Karpas-422 (cell line): ENCODE measurements at places on chromosomes 1 and 21. TPM values are rescaled to one million over a fixed set of nuclear protein-coding genes. Genes with fewer than 3 reads are reported as not detected.

GRCh38 chr1:92218559-92218958 is 844 bp downstream of the C1orf146 start:
- no peaks in the 10 kb centered on the region for H3K4me1 ChIP-seq
- no peaks in the 10 kb centered on the region for H3K36me3 ChIP-seq
- no peak for DNase-seq
- no peak overlapping the region for H3K4me3 ChIP-seq

GRCh38 chr1:160519642-160520435 is 3.2 kb downstream of the SLAMF6 start:
- peak overlapping the region; percentile 75 for H3K4me3 ChIP-seq
- peaks cover 53% of the 10 kb centered on the region for H3K4me1 ChIP-seq
- peak; percentile 80 for DNase-seq
- no peaks in the 10 kb centered on the region for H3K27me3 ChIP-seq

DNA sequence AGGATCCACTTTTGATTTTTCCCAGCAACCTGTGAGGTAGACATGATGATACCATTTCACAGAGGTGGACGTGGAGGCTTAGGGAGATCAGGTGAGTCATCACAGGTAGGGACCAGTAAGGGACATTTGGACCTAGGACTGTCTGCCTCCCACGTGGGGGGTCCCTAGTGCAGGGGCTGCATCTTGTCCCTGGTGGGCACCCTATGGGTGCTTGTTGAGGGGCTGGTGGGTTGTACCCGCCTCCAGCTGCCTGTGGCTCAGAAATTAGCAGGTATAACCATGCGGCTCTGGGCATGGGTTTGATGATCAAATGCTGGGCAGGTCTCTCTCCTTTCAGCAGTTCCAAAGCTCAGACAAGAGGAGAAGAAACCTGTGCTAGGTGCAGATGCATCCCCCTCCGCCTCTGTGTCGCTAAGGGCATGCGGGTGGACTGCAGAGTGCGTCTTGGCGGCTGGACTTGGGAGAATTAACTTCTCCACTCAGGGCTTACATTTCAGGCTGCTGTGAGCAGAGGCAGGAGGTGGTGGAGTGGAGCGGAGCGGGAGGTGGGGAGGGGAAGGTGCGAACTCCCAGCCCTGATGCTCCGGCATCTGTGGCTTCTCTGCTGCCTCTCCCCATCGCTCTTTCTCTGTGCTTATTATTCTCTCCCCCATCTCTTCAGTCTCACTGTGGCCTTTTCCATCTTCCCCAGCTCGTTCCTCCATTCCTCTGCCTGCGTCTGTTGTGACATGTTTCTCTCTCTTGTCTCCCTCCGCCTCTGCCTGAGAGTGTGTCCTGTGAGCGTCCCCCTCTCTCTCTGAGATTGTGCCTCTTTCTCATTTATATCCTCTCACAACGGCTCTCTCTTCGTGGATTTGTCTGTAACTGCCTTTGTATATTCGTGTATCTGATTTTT is 146.8 kb downstream of the PTPRU start:
- peaks cover 5% of the 10 kb centered on the region; the same call in 1 of the 2 replicates for H3K36me3 ChIP-seq
- H3K27me3 ChIP-seq: no peaks in the 10 kb centered on the region
- DNase-seq: no peak
- no peak overlapping the region for H3K27ac ChIP-seq

- no peaks in the 10 kb centered on the region for H3K36me3 ChIP-seq
- DNase-seq: no peak
- H3K27ac ChIP-seq: no peak overlapping the region
- H3K4me1 ChIP-seq: no peaks in the 10 kb centered on the region
- H3K27me3 ChIP-seq: no peaks in the 10 kb centered on the region
Observed at GRCh38 chr21:19684328-19684727, 1280.7 kb upstream of the TMPRSS15 start.

DNA sequence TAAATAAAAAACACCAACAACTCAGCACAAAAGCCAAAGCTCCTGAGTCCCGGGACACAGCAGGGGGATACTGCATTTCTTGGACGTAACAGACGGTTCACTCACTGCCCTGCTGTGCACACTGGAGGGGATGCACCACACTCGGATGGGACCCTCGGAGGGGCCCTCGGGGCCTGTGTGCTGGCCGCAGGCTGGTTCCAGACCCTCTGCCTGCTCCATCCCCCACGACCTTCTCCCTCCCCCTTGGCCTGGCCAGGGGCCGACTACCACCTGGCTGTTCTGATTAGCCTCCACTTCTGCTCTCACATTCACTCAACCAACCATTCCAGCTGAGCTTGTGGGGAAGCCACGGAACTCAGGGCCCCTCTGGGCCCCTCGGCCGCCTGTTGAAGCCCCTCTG is 64.9 kb downstream of the ACOT7 start:
- no peaks in the 10 kb centered on the region for H3K4me1 ChIP-seq
- H3K27ac ChIP-seq: no peak overlapping the region
- no peaks in the 10 kb centered on the region for H3K27me3 ChIP-seq
- no peak overlapping the region for H3K4me3 ChIP-seq

DNA sequence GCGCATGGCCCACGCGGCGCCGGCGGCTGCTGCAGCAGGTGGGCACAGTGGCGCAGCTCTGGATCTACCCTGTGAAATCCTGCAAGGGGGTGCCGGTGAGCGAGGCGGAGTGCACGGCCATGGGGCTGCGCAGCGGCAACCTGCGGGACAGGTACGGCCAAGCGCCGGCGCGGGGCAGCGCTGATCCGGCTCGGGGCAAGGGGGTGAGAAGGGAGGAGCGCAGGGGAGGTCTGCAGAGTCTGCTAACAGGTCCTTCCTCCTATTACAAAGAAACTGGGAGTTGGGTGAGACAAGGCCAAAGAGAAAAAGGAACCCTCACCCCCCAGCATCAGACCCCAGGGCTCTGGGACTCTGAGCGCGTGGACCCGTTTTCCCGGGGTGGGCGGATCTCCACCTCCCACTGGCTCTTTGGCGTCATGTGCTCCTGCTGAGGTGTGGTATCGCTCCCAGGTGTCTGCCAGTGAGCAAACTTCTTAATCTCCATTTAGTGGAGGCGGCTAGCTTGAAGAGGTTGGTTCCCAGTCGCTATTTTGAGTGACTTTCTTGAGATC is 431 bp downstream of the MTARC1 start:
- no peaks in the 10 kb centered on the region for H3K27me3 ChIP-seq
- no peak for DNase-seq
- no peaks in the 10 kb centered on the region for H3K4me1 ChIP-seq
- no peak overlapping the region for H3K4me3 ChIP-seq
- H3K27ac ChIP-seq: no peak overlapping the region

Gene DCST1
- total RNA-seq: not detected in 2 replicates
